ENCODE measurements at places on chromosomes 5 and 9.

GRCh38 chr9:109477258-109478050 is 20.7 kb downstream of the PTPN3 start:
- no peak for DNase-seq

DNA sequence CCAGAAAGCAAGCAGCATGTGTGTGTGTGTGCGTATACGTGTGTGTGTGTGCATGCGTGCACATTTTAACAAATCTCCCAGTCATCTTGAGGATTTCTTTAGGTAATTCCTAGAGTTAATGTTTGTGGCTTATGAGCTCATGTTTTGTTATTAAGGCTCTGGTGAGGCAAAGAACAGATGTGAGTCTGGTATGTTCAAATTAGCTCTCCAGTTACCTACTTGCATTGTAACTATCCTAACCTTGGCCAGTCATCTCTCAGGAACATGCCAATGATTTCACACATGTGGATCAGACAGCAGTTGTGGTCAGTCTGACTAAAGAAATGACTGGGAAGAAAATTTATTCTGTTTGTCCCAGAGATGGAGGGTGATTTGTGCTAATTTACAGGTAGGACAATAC is 163.1 kb downstream of the IZUMO3 start:
- no peak for DNase-seq

DNA sequence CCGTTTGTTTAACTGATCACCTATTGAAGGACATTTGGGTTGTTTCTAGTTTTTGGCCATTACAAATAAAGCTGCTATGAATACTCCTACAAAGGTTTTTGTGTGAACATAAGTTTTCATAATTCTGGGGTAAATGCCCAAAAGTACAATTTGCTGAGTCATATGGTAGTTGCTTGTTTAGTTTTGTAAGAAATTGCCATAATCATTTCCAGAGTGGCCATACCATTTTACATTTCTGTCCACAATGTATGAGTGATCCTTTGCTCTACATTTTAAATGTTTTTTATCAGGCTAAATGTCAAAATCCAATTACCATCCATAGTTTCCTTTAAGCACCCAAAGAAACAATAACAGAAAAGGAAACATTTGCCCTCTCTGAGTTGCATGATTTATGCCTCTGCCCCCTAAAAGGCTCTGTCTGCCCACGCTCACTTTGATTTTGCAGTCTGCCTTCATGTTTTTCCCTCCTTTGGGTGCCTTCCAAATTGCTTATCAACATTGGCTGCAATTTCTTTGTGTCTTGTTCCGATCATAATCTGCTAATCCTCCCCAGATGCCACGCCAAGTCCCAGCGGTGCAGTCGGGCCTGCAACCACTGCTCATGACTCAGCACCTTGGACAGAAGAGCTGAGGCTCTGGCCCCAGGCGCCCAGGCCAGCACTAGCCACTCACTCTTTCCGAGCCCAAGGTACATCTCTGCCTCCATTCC is 339.2 kb downstream of the PIK3R1 start:
- DNase-seq = no peak

- no peak for DNase-seq
Observed at GRCh38 chr9:109504689-109505088, 6.6 kb upstream of the PTPN3 start.

- no peak for DNase-seq
Observed at GRCh38 chr5:89309268-89309667, 426.3 kb upstream of the MEF2C start.

GRCh38 chr5:175261037-175261436 is 182.9 kb downstream of the DRD1 start:
- DNase-seq = no peak

- DNase-seq = no peak
Observed at GRCh38 chr9:119533504-119533903, 164.3 kb upstream of the BRINP1 start.

DNA sequence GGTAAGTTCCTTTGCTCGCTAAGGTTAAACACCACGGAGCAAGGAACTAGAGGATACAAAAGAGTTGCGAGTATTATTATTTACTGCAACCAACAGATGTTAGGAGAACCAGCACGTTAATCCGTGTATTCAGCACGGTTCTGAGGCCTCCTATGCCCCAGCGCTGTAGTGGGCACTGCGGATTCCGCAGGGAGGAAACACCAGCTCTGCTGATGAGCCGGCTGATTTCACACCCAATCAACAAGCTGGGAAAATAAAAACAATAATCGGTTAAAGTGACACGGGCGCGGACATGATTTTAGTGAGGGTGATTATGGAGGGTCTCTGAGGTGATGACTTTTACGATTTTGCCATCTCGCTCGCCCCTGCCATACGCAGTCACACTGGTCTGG is 702 bp upstream of the PRELID2 start:
- no peak for DNase-seq

DNA sequence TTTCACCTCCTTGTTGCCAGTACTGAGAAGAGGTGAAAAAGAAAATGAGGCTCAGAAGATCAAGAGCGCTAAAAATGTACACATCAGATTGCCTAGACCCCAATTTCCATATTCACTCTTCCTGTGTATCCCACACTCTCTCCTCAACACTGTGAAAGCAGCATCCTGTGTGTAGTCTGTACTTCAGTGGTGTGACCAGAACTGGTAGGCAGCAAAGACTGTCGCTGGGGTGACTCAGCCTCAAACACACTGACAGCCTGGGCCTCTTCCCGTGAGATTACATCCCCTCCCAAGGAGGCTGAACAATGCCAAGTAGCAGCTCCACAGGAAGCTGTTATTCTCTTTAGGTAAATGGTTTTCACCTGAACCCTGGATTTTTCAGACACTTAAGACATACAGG is 135.5 kb downstream of the CCDC192 start:
- DNase-seq = no peak

DNA sequence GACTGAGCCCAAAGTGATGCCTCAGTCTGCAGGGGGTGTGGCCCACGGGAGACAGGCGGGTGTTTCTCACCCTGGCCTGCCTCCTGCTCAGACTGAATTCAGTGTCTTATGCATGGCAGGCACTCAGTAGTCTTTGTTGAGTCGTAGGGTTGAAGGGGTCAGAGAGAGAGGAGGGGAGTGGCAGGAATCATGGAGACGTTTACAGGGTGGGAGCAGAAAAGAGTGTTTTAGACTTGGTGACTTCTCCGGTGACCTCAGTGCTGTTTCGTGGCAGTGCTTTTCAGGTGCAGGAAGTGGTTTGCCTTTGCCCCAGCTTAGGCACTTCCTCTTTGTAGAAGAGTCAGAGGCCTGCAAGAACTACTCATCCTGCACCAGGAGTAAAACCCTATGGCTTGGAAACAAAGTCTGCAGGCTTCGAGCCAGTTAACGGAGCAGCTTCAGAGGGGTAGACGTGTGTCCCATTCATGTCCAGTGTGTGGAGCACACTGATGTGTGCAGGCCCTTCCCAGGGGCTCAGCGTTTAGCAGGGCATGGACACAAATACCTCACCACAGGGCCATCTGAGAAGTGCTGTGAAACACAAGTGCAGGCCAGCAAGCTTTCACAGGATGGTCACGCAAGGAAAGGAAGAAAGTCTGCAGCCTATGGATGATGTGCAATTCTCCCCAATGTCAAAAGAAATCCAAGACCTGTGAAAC is 24.5 kb upstream of the SEMA4D start:
- DNase-seq = no peak

DNA sequence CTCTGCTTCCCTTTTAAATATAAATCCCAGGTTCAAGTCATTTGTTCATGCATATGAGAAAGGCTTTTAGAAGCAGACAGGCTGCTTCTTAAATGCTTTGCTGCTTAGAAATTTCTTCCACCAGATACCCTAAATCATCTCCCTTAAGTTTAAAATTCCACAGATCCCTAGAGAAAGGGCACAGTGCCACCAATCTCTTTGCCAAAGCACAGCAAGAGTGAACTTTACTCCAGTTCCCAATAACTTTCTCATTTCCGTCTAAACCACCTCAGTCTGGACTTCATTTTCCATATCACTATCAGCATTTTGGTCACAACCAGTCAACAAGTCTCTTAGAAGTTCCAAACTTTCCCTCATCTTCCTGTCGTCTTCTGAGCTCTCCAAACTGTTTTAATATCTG is 679.8 kb upstream of the FTMT start:
- DNase-seq = no peak

DNA sequence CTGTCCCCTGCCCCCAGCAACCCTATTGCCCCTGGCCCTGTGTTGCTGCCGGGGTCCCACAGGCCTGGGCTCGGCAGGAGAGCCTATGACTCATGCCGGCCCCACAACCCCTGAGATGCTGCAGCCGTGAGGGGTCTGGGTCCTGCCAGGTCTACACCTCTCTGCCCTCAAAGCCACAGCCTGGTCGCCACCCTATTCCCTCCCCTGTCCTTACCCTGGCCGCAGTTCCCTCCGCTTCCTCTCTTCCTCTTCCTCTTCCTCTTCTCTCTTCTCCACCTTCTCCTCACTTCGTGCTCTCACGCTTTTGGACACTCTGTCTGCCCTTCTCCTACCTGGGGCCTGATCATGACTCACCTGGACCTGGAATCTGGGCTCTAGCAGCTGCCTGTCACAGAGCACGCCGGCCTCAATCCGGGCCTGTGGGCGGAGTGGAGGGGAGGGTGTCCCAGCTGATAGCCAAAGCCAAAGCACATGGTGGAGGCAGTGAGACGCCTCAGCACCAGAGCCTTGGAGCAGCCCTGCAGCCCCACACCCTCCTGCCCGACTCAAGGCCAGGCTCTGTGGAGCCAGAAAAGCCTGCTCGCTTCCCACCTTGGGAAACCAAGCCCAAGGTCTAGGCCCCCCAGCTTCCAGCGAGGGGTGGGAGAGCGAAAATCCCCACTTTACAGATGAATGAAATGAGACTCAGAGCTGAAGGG is 26.8 kb upstream of the CSF1R start:
- no peak for DNase-seq

GRCh38 chr5:166722939-166723338 is 1568.5 kb upstream of the WWC1 start:
- no peak for DNase-seq

- no peak for DNase-seq
Observed at GRCh38 chr9:84691634-84692033, 22.1 kb downstream of the NTRK2 start.

- no peak for DNase-seq
Observed at GRCh38 chr9:115999498-115999897, 154.1 kb upstream of the PAPPA start.

- no peak for DNase-seq
Observed at GRCh38 chr9:11595756-11596155, 983.0 kb upstream of the PTPRD start.

DNA sequence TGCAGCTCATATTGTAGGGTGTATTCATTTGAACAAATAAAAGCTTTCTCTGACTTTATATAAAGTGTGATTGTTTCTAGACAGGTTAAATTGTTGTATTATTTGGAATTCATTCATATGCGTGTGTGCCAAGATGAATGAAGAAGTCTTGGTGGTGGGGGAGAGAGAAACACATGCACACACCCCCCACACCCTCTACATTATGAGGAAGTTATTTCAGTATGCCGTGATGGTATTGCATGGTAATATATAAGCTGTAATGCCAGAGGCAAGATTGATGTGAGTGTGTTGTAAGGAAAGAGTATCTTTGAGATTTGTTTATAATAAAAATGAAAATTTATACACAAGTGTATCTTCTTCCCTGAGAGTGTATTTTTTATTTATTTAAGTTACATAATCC is 71.0 kb downstream of the IPO11 start:
- DNase-seq = no peak

GRCh38 chr5:151285683-151286082 is 17.9 kb downstream of the SLC36A3 start:
- DNase-seq = no peak

GRCh38 chr5:157816682-157817386 is 42.1 kb downstream of the CLINT1 start:
- DNase-seq = no peak

DNA sequence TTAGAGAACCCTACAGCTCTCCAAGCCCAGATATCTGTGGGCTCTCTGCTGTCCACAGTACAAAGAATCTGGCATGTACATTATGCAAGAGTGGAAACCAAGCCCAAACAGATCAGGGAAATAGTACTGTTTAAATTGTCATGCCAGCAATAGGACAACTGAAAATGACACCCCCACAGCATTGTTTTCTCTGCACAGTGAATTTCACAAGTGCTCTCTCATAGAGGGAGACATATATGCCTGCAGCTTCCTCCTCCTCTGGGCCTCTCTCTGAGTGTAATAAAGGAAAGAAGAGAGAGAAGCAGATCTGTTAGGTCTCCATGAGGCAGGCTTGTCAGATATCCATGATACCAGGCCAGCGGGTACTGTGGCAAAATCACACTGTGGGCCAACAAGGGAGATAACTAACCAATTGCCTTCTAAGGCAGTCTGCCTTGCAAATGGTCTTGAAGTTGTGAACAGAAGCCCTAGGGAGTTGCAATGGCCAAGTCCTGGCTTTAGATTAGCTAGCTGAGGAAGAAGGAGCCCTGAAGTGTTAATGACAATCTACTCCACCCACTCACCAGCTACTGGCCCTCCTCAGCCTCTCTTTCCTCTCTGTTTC is 54.4 kb upstream of the JMY start:
- DNase-seq = no peak

DNA sequence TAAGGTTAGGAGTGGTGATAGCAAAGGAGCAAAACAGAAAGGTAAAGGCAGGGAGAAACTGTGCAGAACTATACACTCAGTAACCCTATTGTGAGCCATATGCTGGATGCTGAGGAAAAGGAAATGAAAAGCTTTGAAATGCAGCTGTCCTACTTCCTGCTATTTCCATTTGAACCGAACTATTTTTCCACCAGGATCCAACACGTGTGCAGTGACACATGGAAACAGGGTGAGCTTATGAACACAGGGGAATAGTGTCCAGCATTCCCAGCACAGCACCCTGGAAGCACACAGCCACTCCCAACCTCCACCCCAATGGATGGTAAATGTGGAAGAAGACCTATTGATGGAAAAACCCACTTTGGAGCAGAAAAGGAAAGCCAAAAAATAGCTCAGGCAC is 69.0 kb upstream of the SLC12A2 start:
- no peak for DNase-seq

DNA sequence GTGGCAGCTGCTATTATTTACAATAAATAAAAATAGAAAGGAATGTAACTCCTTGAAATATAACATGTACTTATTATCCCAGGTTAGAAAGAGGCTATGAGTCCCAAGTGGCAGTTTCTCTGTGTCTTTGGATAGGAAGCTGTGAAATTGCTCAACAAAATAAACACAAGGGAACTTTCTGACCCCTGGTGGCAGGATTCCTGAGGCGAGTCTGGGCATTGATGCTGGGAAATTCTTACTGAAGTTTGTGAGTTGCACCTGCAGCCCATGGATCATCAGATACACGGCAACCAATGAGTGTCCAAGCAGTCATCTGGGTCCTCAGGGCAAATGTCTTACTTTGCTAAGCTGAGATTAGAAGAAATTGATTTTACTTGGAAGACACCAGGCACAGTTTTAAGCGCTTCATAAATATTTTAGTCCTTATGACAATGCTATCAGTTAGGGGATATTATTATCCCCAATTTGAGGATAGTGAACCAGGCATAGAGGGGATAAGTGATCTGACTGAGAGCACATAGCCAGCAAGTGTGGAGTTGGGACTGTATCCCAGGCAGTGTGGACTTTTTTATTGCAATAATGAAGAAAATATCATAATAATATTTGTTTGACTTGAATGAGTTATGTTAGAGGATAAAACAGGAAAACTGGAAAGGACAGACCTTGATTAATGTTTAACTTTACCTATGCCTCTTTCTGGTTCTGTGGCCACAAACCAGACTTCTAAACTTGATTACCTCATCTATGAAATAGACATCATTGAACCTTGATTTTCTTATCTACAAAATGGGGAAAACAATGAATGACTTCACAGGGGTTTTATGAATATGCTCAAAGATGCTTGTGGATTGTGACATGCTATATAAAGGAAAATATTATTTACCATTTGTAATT is 265.5 kb upstream of the ADAMTSL1 start:
- DNase-seq = no peak

- DNase-seq = no peak
Observed at GRCh38 chr9:7338586-7339281, 460.8 kb downstream of the DMAC1 start.

GRCh38 chr5:90381213-90381929 is 28.2 kb downstream of the CETN3 start:
- no peak for DNase-seq

All from smooth muscle cell of the brain vasculature (primary cell).